ENCODE measurements at places on chromosomes 5 and 9. TPM values are rescaled to one million over a fixed set of nuclear protein-coding genes. Genes with fewer than 3 reads are reported as not detected.

The LCN15 gene
- polyA plus RNA-seq, result not detected

The ADRA1B gene
- not detected for polyA plus RNA-seq

The LCN1 gene
- polyA plus RNA-seq, result not detected

The NMUR2 gene
- not detected for polyA plus RNA-seq

The ANKRD55 gene
- 17.8 TPM for polyA plus RNA-seq

Measured in CD4-positive, alpha-beta memory T cell (primary cell).